SK-N-SH (cell line): ENCODE measurements at places on chromosomes 13 and 19. TPM values are rescaled to one million over a fixed set of nuclear protein-coding genes. Genes with fewer than 3 reads are reported as not detected.
A peak's percentile ranks its signal among the peaks of the same experiment; 100 is the strongest.

GRCh38 chr13:46726347-46726746 is 70.6 kb downstream of the ESD start:
- no peak overlapping the region for H3K4me3 ChIP-seq
- no peak overlapping the region for H3K27ac ChIP-seq
- peaks cover 67% of the 10 kb centered on the region for H3K36me3 ChIP-seq

- H3K36me3 ChIP-seq, result no peaks in the 10 kb centered on the region
- peak overlapping the region; percentile 88 for H3K27ac ChIP-seq
- peaks cover 37% of the 10 kb centered on the region for H3K4me1 ChIP-seq
- no peak overlapping the region for H3K4me3 ChIP-seq
- peak; percentile 29 for DNase-seq
- no peaks in the 10 kb centered on the region for H3K27me3 ChIP-seq
Observed at GRCh38 chr13:30340331-30341250, 33.2 kb upstream of the KATNAL1 start.

- no peak overlapping the region for H3K4me3 ChIP-seq
- no peaks in the 10 kb centered on the region for H3K27me3 ChIP-seq
- no peak overlapping the region for H3K27ac ChIP-seq
- no peaks in the 10 kb centered on the region for H3K36me3 ChIP-seq
- no peaks in the 10 kb centered on the region for H3K4me1 ChIP-seq
Observed at GRCh38 chr13:50459046-50459445, 384.4 kb downstream of the DLEU7 start.

GRCh38 chr13:80040196-80040980 is 300.5 kb downstream of the SPRY2 start:
- no peak for DNase-seq
- no peaks in the 10 kb centered on the region for H3K27me3 ChIP-seq
- peak overlapping the region; percentile 5; the same call in 1 of the 2 replicates for H3K4me3 ChIP-seq
- peaks cover 10% of the 10 kb centered on the region for H3K4me1 ChIP-seq
- no peaks in the 10 kb centered on the region for H3K36me3 ChIP-seq

DNA sequence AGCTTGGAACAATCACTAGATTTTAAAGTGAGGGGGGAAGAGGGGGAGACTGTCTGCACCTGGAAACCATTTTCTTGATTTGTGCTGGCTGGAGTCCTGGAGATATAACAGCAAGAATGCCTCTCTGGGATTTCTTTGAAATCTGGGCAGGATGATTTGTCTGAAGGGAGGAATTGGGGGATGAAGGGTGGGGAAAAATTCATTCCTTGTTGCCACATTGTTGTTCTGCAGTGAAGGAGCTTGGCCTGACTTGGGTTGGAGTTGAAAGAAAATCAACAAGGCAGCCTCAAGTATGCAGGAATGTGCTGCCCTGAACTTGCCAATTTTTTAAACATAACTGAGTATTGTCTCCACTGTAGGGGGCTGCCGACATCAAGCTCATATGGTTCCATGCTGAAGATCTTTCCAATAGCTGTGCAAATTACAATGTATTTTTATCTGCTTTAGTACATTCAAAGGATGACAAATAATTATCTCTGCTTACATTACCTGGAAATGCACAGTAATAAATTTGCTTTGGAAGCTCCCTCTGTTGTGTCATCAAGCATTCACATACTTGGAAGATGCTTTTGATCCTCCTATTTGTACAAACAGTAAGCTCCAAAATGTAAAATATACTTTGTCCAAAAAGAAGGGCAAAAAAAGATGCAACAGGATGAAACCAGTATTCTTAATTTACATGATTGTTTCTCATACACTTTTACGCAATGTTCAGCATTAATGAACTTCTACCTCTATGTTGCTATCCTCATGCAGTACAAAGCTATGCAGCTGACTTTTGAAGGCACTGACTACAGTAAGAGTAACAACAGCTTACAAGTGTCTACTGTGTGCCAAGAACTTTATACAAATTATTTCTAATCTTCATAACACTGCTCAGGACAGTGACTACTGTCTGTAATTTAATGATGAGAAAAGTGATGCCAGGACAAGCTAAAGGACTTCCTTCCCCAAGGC is 627.9 kb upstream of the KLF12 start:
- H3K27me3 ChIP-seq, result no peaks in the 10 kb centered on the region
- no peak for DNase-seq
- peak overlapping the region; percentile 76 for H3K27ac ChIP-seq
- H3K4me1 ChIP-seq, result no peaks in the 10 kb centered on the region
- H3K4me3 ChIP-seq, result no peak overlapping the region
- no peaks in the 10 kb centered on the region for H3K36me3 ChIP-seq

GRCh38 chr19:35673121-35673804 is 6.9 kb downstream of the UPK1A start:
- no peak overlapping the region for H3K27ac ChIP-seq
- H3K36me3 ChIP-seq, result no peaks in the 10 kb centered on the region
- H3K27me3 ChIP-seq, result peaks cover 47% of the 10 kb centered on the region; the same call in 1 of the 2 replicates

DNA sequence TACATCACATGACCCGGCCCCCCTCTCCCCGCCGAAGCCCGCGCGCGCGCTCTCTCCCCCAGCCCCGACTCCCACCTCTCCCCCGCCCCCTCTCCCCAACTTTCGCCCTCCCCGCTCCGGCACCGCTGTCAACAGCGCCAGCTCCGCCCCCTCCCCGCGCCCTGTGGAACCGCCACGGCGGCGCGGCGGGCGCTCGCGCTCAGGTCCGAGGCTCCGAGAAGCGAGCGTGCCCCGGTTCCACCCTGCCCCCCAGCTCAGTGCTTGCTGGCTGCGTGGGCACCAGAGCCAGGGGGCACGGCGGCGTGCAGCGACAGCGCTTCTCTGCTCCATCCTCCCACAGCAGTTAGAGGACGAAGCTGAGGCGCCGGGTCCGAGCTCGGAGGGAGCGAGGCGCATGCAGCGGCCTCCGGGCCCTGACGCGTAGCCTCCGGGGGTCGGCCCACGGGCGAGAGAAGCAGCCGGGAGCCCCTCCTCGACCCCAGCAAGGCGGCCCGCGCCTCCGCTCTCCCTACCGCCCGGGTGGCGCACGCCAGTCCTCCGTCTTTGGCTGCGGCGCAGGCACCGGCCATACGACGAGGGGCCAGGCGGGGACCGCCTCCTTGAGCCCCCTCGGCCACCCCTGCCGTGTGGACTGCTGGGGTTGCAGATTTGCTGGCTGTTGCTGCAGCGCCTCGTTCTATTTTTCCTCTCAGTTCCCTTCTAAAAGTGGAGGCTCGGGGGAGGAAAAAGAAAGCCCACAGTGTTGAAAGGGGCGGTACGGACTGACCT is 109.5 kb downstream of the KCNRG start:
- DNase-seq, result peak; percentile 99
- peaks cover 14% of the 10 kb centered on the region for H3K4me1 ChIP-seq
- no peaks in the 10 kb centered on the region for H3K27me3 ChIP-seq
- H3K27ac ChIP-seq, result peak overlapping the region; percentile 96
- H3K4me3 ChIP-seq, result peak overlapping the region; percentile 81
- H3K36me3 ChIP-seq, result peaks cover 3% of the 10 kb centered on the region

DNA sequence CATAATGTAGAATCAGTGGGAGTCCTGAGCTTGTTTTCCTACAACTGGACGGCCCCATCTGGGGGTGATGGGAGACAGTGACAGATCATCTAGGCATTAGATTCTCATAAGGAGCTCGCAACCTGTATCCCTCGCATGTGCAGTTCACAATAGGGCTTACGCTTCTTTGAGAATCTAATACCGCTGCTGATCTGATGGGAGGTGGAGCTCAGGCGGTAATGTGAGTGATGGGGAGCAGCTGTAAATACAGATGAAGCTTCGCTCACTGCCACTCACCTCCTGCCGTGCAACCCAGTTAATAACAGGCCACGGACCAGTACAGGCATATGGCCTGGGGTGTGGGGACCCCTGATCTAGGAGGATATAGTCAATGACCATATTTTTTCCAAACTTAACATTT is 38.8 kb downstream of the RCBTB1 start:
- DNase-seq, result no peak
- H3K4me1 ChIP-seq, result no peaks in the 10 kb centered on the region; the same call in 1 of the 2 replicates
- H3K27me3 ChIP-seq, result no peaks in the 10 kb centered on the region
- H3K27ac ChIP-seq, result no peak overlapping the region
- H3K4me3 ChIP-seq, result no peak overlapping the region

- H3K27me3 ChIP-seq, result peaks cover 57% of the 10 kb centered on the region; the same call in 1 of the 2 replicates
- no peaks in the 10 kb centered on the region for H3K36me3 ChIP-seq
- peak overlapping the region; percentile 40 for H3K4me3 ChIP-seq
- no peaks in the 10 kb centered on the region for H3K4me1 ChIP-seq
Observed at GRCh38 chr13:28531077-28531844, 36.3 kb upstream of the FLT1 start.

- H3K4me3 ChIP-seq, result no peak overlapping the region
- DNase-seq, result peak; percentile 46
- H3K27me3 ChIP-seq, result no peaks in the 10 kb centered on the region
- no peaks in the 10 kb centered on the region for H3K36me3 ChIP-seq
- H3K27ac ChIP-seq, result no peak overlapping the region
- peaks cover 20% of the 10 kb centered on the region; the same call in 1 of the 2 replicates for H3K4me1 ChIP-seq
Observed at GRCh38 chr19:42412661-42413076, 14.5 kb downstream of the LIPE start.

DNA sequence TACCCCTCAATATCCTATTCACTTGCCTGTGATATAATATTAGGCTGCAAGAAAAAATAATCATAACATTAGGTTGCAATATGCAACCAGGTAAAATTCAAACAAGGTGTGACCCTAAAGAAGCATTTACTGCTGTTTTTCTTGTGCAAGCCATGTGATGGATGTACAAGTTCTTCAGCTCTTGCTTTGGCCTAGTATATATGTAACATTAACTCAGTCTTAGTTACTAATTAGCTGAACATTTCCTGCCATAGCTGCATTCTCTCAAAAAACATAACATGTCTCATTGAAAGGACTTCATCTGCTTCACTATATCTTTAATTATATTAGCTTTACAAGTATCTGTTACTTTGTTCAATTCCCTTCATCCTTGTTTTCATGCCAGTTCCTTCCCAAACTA is 406.8 kb upstream of the HTR2A start:
- no peaks in the 10 kb centered on the region; the same call in 1 of the 2 replicates for H3K4me1 ChIP-seq
- H3K27ac ChIP-seq, result no peak overlapping the region
- H3K36me3 ChIP-seq, result no peaks in the 10 kb centered on the region
- no peaks in the 10 kb centered on the region for H3K27me3 ChIP-seq
- no peak for DNase-seq

- H3K27ac ChIP-seq, result no peak overlapping the region
- H3K4me3 ChIP-seq, result no peak overlapping the region
- H3K4me1 ChIP-seq, result peaks cover 6% of the 10 kb centered on the region
- H3K27me3 ChIP-seq, result no peaks in the 10 kb centered on the region
- H3K36me3 ChIP-seq, result no peaks in the 10 kb centered on the region
- no peak for DNase-seq
Observed at GRCh38 chr13:66347486-66348117, 882.5 kb downstream of the PCDH9 start.

DNA sequence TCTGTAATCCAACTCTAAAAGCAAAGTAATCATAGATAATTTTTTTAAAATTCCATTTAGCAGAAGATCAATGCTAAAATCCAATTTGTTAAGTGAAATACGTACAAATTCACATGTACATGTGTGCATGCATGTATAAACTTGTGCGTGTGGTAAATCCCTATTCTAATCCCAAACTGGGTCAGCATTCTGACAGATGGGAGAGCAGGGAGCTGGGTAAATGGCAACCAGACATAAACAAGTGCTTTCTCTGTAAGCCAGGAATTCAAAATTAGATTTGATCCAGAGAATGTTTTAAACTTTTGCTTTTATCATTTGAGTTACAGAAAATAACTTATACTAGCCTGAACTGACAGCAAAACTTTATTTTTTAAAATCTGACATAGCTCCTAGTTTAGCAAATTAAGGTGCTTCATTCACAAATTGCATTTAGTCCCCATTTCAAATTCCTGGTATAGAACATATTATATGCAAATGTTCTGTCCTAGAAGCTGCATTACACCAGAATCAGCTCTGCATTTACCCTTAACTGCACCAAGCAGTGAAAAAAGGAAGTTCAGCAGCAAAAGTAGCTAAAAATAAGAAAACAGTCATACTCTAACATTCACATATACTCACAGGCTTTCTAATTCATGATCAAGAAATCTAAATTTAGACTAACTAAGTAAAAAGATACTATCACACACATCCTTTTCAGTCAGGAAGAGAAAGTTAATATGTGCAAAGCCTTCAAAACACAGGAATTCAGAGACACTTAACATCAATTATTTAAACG is 32.6 kb downstream of the UBL3 start:
- no peaks in the 10 kb centered on the region for H3K36me3 ChIP-seq
- H3K4me3 ChIP-seq, result no peak overlapping the region
- no peaks in the 10 kb centered on the region for H3K27me3 ChIP-seq
- peak; percentile 16 for DNase-seq
- peak overlapping the region; percentile 50; the same call in 1 of the 2 replicates for H3K27ac ChIP-seq

DHDH gene
- 0.31 and 0.72 TPM in 2 replicates for polyA plus RNA-seq

CGB3 gene
- 0.10 TPM in 1 of 2 replicates, not detected in the other for polyA plus RNA-seq

LPAR2 gene
- 4.3 and 4.5 TPM in 2 replicates for polyA plus RNA-seq

TMPRSS9 gene
- not detected in 2 replicates for polyA plus RNA-seq
